ENCODE measurements at places on chromosomes 6 and 20.

- no peak for DNase-seq
Observed at GRCh38 chr20:45176526-45177267, 2.0 kb downstream of the PI3 start.

- DNase-seq, result no peak
Observed at GRCh38 chr6:138526822-138527235, 27.5 kb upstream of the NHSL1 start.

GRCh38 chr6:142721215-142721920, 223.6 kb downstream of the HIVEP2 start:
- no peak for DNase-seq

DNA sequence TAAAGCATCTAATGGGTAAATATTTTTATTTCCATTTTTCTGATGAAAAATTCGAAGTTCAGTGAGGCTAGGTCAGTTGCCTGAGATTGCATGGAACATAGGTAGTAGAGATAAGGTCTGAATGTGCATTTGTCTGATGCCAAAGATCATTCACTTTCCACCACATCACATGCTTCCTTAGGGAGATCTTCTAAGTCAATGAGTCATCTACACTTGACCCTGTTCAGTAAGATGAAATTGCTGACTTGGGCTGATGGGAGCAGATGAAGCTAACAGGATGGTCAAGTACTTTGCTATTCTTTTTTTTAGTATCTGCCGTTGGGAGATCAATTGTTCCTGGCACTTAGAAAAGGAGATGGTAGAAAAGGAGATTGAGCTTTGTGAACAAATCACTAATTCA, 511.3 kb downstream of the PHF3 start:
- no peak for DNase-seq

DNA sequence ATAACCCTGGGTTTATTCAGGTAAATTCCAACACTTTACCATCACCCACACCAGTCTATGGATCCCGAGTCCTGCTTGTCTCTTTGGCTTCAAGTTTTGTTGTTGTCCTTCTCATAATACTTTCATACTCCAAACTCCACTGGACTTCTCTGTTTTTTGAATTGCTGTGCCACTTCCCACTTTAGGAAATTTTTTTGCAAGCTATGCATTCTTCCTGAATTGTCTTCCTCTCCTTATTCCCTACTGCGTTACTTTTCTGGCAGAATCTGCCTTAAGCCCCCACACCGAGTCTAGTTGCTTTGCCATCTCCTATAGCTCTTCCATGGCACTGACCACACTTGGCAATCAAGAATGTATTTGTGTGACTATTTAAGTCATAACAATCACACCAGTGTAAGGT, 96.1 kb downstream of the TSHZ2 start:
- DNase-seq, result no peak

DNA sequence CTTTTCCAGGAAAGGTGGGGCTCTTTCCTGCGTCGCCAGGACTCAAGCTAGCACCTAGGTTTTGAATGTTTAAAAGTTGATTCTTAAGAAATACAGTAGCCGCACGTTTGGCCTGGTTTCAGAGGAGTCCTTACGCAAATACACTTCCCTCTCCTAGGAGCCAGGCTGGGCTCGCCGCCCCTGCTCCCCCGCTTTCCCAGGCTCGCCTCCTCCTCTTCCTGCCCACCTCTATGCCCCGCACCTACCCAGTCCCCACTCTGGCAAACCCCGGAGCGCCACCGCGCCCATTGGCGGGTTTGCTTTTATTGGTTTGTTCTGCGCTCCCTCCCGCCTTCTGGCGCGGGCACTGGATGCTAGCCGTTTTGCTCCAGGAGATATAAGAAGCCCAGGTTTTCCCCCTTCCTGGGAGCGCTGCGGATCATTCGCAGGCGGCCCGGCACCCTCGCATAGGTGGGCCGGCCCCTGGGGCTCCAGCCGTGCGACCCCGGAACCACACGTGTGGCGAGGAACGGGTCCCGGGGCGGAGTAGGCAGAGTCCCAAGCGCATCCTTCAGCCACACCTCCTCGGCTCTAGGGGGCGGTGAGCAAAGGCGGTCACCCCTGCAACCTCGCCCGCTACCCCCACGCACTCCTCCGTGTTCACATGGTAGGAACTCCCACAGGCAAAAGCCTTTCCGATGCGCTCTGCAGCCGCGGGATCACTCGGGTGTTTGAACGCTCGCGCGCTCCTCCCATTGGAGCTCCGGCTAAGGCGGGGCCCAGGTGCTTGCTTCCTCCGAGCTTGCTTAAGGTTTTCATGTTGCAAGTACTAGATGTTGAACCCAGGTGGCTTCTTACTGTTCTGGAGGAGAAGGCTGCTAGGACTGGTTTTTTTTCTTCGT, 119.0 kb downstream of the RTN4IP1 start:
- peak; percentile 67 for DNase-seq

DNA sequence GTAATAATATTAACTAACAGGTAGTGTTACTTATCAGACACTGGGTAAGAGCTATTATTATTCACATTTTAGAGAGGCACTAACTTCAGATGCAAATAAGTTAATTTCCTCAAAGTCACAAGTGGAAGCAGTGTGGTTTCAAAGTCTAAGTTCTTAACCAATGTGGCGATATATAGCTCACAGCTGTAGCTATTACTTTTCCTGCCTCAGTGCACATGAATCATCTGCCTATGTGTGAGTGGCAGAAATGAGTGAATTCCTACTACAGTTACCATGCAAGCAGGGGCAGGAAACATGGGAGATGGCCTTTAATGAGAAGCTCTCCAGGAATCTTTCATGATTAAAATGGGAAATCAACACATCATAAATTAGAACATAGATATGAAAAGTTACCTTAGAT, 126.2 kb upstream of the EYA4 start:
- DNase-seq, result no peak

- no peak for DNase-seq
Observed at GRCh38 chr20:10551732-10552724, 116.9 kb downstream of the SLX4IP start.

All from fibroblast of skin of abdomen (primary cell).